ENCODE measurements at places on chromosomes 6 and 20. TPM values are rescaled to one million over a fixed set of nuclear protein-coding genes. Genes with fewer than 3 reads are reported as not detected.

TCF19 gene
- total RNA-seq: 52.1 TPM

KCNK5 gene
- 0.15 TPM for total RNA-seq

PCIF1 gene
- total RNA-seq: 22.7 TPM

MTFR2 gene
- 9.2 TPM for total RNA-seq

GNRH2 gene
- not detected for total RNA-seq

GNMT gene
- total RNA-seq: not detected

NINL gene
- 6.9 TPM for total RNA-seq

GSTA4 gene
- total RNA-seq: 44.2 TPM

TCF21 gene
- 9.8 TPM for total RNA-seq

SEL1L2 gene
- not detected for total RNA-seq

NOX3 gene
- not detected for total RNA-seq

COL20A1 gene
- not detected for total RNA-seq

CALHM6 gene
- total RNA-seq: 1.8 TPM

VSX1 gene
- not detected for total RNA-seq

SCRT2 gene
- total RNA-seq: not detected

HECA gene
- total RNA-seq: 7.7 TPM

RAET1E gene
- total RNA-seq: not detected

DAAM2 gene
- 7.9 TPM for total RNA-seq

MOG gene
- not detected for total RNA-seq

EDN3 gene
- not detected for total RNA-seq

SRPK1 gene
- 70.2 TPM for total RNA-seq

PSORS1C2 gene
- not detected for total RNA-seq

PDE7B gene
- total RNA-seq: 5.6 TPM

Measured in bronchus fibroblast of lung (primary cell).